ENCODE measurements at places on chromosomes 6 and 20.

GRCh38 chr6:19478992-19479391 is 358.2 kb upstream of the ID4 start:
- DNase-seq: no peak

GRCh38 chr20:3710703-3711483 is 1.5 kb downstream of the SIGLEC1 start:
- peak; percentile 73 for DNase-seq

- DNase-seq: no peak
Measured at GRCh38 chr6:111746983-111747382, 126.3 kb downstream of the FYN start.

DNA sequence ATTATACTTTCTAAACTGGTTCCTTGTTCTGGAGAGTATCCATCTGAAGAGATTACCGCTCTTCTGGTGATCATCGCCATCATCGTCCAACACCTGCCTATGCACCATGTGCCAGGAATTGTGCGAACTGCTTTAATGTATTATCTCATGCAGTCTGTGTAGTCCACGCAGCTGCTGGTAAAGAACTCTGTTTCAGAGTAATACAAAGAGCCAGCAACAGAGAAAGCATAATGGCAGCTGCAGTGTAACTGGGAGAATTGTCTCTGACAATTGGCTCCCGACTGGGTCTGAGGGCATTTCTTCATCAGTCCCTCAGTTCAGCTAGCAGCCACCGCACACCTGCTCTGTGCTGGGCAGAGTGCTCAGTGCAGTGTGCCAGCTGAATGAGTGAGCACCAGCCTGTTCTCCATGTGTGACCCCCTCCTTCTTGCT is 383.4 kb downstream of the GRIK2 start:
- DNase-seq: no peak

DNA sequence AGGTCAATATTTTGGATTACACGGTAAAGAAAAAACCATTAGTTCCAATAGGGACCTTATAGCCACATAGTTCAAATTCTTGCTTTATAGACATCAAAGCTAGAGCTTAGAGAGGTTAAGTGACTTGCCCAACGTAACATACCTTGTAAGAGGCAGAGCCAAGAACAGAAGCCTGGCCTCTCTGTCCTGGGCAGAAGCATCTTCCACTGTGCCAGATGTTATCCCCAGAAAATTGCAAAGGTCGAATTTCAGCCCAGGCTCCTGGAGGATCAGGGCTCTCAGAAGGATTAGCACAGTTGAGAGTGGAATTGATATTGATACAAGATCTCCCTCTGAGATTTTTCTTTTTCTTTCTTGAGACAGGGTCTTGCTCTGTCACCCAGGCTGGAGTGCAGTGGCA is 6.1 kb downstream of the SMIM28 start:
- no peak for DNase-seq
